Umbilical cord (tissue), 2 donors: ENCODE measurements at places on chromosomes 12 and 14. TPM values are rescaled to one million over a fixed set of nuclear protein-coding genes. Genes with fewer than 3 reads are reported as not detected.
A peak's percentile ranks its signal among the peaks of the same experiment; 100 is the strongest.

- peak; percentile 76 for DNase-seq
Measured at GRCh38 chr14:77301103-77301502, 19.6 kb downstream of the POMT2 start.

DNA sequence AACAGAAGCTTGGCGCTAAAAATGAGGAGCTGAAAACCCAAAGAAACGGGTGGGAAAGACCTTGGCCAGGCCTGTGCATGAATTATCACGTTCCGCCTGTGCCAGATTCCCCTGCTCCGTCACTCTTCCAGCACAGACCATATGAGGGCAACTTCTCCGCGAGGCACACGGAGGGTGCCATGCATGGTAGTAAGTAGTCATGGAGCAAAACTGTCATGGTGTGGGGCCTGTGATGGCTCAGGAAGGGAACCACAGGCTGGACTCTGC lies 148.2 kb downstream of the ANO2 start:
- DNase-seq, result no peak

GRCh38 chr14:81179631-81180030 lies 41.1 kb downstream of the GTF2A1 start:
- DNase-seq, result no peak

DNA sequence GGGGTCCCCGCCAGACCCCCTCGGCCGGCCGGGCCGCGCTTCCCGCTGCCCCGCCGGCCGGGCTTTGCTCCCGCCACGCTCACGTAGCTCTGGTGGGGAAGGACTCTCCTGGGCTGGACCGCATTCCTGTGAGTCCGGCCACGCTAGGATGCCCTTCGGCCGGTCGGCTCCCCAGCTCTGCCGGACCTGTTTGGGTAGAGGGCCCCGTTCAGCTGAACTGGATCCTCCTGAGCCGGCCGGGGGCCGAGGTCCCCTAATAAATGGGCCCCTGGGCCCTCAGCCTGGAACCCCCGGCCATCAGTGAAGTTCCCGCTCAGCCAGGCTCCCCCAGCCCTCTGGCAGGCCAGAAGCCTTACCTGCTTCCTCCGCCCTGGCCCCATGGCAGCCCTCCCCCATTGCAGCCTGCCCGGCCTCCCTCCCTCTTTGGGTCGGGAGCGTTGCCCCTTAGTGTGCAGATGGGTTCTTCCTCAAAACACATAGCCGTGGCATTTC lies 593 bp downstream of the UNC119B start:
- no peak for DNase-seq

DNA sequence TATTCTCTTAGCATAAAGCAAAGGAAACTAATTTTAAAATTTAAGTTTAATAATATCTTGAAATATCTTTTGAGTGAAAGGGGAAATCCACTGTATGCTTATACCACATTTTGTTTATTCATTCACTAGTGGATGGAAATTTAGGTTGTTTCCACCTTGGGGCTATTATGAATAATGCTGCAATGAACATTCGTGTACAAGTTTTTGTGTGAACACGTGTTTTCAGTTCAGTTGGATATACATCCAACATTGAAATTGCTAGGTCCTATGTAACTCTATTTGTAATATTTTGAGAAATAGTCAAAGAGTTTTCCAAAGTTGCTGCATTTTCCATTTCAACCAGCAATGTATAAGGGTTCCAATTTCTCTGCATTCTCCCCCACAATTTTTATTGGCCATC lies 83.7 kb upstream of the ETV6 start:
- DNase-seq, result no peak

- DNase-seq, result no peak
Measured at GRCh38 chr14:103112400-103113243, 10.6 kb upstream of the TNFAIP2 start.

The CLEC4E gene
- 0.48 TPM for total RNA-seq

DNA sequence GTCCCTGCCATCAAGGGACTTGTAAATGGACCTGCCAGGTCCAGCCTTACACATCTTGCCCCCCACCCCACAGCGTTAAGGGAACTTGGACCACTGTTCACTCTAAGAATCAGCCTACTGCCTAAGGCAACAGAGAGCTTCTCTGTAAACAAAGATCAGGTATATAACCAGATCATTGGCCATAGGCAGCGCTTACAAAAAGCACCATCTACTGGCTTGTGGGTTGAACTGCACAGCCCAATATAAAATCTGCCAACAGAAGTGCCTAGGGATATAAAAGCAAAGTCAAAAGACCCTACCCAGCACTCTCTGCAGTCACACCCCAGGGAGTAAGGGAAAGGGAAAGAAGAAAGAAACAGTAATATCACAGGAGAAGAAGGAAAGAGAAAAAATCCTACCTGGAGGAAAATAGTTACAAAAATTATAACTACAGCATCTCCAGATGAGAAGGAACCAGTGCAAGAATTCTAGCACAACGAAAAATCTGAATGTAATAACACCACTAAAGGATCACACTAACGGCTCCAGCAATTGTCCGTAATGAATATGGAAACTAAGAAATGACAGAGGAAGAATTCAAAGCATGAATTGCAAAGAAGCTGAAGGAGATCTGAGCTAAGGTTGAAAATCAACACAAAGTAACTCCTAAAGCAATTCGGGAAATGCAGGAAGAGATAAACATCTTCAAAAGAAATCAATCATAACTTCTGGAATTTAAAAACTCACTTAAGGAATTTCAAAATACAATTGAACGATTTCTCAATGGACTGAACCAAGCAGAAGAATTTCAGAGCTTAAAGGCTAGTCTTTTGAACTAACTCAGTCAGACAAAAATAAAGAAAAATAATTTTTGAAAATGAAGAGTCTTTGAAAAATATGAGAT lies 95.2 kb upstream of the PCED1B start:
- DNase-seq, result peak; percentile 64
